ENCODE measurements at places on chromosomes 12 and 14.

- no peak for DNase-seq
- no peaks in the 10 kb centered on the region for H3K4me1 ChIP-seq
- no peak overlapping the region for H3K27ac ChIP-seq
- no peak overlapping the region for H3K4me3 ChIP-seq
- no peaks in the 10 kb centered on the region for H3K27me3 ChIP-seq
- H3K36me3 ChIP-seq: no peaks in the 10 kb centered on the region
Measured at GRCh38 chr12:75170640-75171185, 38.9 kb downstream of the KCNC2 start.

DNA sequence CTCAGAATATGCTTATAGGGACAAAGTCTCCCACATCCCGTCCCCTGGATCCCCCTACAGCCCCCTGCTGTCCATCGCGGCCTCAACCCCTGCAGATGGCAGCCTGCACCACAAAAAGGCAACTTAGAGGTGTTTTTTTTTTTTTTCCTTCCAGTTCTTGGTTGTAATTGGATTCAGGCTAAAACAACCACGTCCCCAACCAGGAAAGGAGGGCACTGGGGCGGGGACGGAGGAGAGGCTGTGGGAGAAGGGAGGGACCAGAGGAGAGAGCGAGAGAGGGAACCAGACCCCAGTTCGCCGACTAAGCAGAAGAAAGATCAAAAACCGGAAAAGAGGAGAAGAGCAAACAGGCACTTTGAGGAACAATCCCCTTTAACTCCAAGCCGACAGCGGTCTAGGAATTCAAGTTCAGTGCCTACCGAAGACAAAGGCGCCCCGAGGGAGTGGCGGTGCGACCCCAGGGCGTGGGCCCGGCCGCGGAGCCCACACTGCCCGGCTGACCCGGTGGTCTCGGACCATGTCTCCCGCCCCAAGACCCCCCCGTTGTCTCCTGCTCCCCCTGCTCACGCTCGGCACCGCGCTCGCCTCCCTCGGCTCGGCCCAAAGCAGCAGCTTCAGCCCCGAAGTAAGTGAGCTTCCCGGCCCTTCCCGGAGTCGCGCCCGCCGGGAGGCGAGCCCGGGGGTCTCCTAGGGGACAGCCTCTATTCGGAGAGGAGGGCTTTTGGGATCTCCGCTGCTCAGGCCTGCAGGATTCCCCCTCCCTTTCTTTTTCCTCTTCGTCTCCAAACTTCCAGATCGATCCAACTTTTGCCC lies at the start of gene MMP14:
Gene MMP14, plus strand, starts transcription at position 285 of the 813 bp plus-strand sequence. Its CDS starts 233 bp downstream, at position 518.
- no peak for DNase-seq
- peaks cover 5% of the 10 kb centered on the region for H3K27me3 ChIP-seq
- H3K4me1 ChIP-seq: peaks cover 27% of the 10 kb centered on the region
- peaks cover 17% of the 10 kb centered on the region for H3K36me3 ChIP-seq
- H3K27ac ChIP-seq: peak within 1 kb of the TSS; percentile 73
- peak within 1 kb of the TSS; percentile 80 for H3K4me3 ChIP-seq

DNA sequence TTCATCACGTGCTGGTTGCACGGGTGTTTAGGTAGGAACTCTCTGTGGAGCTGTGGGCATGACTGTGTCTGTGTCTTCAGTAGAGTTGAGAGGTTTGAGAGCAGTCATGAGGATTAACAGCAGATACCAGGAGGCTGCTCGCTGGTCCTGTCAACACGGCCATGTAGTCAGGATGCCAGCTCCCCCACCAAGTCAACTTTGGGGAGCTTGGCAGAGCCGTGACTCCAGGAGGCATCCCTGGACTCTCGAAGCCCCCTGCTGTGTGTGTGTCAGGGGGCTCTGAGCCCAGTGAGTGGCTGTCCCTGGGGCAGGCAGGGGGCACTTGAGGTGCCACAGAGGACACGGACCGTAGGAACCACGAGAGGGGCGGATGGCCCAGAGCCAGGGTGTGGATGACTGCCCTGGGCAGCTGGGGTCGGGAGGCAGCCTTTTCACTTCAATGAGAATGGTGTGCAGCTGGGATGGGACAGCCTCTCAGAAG lies 7.2 kb upstream of the GPR132 start:
- DNase-seq: no peak
- H3K36me3 ChIP-seq: no peaks in the 10 kb centered on the region
- peaks cover 49% of the 10 kb centered on the region for H3K4me1 ChIP-seq
- no peak overlapping the region for H3K4me3 ChIP-seq
- no peaks in the 10 kb centered on the region for H3K27me3 ChIP-seq
- H3K27ac ChIP-seq: no peak overlapping the region

- peaks cover 18% of the 10 kb centered on the region for H3K4me1 ChIP-seq
- H3K27ac ChIP-seq: no peak overlapping the region
- peaks cover 34% of the 10 kb centered on the region for H3K27me3 ChIP-seq
- no peak for DNase-seq
Measured at GRCh38 chr12:75337905-75338304, 3.4 kb downstream of the GLIPR1L1 start.

DNA sequence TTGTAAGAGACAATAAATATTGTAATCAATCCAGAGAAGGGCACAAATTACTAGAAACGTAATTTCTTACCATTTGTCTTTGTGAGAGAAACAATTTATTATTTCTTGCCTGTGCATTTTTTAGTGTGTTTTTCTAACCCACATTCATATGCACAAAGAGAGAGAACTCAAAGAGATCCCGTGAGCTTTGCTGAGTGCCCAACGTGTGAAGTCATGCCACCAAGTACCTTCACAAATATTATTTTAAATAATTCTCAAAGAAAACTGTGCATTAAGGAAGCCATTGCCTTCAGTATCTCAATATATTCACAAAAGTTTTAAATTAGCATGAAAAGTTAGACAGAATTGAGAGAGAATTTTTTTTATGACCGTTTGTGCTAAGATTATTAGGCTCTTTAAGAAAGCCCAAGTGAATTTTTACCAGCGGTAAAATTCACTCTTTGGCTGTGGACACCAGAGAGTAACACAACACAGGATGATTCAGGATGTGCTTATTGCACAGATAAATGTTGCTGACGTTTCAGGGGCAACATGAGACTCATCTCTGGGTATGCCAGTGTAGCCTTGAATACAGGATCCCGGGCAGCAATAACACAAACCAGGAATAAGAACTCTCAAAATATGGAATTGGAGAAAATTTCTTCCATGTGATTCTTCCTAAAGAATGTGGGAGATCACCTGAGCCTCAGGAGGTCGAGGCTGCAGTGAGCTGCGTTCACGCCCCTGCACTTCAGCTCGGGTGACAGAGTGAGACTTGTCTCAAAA lies 2.9 kb downstream of the ARHGDIB start:
- H3K27me3 ChIP-seq: no peaks in the 10 kb centered on the region
- DNase-seq: no peak
- peak overlapping the region; percentile 97 for H3K27ac ChIP-seq
- peaks cover 46% of the 10 kb centered on the region for H3K36me3 ChIP-seq
- peaks cover 50% of the 10 kb centered on the region for H3K4me1 ChIP-seq

DNA sequence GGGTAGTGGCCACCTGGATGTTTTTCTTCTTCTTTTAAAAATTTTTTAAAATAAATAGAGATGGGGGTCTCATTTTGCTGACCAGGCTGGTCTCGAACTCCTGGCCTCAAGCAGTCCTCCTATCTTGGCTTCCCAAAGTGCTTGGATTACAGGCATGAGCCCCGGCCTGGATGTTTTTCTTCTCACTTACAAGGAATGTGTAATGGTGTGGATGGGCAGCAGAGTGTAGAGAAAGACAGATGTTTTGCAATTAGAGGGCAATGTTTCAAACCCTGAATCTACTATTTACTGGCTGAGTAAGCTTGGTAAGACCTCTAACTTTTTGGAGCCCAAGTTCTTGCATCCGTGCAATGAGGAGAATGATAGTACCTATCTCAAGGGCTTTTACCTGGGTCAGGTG lies 48.1 kb downstream of the ADCK1 start:
- H3K36me3 ChIP-seq: peaks cover 10% of the 10 kb centered on the region
- H3K4me1 ChIP-seq: no peaks in the 10 kb centered on the region
- no peak for DNase-seq
- H3K27ac ChIP-seq: no peak overlapping the region
- H3K4me3 ChIP-seq: no peak overlapping the region

GRCh38 chr12:123131879-123132402 lies 18.9 kb downstream of the PITPNM2 start:
- peak; percentile 39 for DNase-seq
- peak overlapping the region; percentile 53 for H3K4me3 ChIP-seq
- H3K27me3 ChIP-seq: no peaks in the 10 kb centered on the region
- peaks cover 3% of the 10 kb centered on the region for H3K36me3 ChIP-seq

DNA sequence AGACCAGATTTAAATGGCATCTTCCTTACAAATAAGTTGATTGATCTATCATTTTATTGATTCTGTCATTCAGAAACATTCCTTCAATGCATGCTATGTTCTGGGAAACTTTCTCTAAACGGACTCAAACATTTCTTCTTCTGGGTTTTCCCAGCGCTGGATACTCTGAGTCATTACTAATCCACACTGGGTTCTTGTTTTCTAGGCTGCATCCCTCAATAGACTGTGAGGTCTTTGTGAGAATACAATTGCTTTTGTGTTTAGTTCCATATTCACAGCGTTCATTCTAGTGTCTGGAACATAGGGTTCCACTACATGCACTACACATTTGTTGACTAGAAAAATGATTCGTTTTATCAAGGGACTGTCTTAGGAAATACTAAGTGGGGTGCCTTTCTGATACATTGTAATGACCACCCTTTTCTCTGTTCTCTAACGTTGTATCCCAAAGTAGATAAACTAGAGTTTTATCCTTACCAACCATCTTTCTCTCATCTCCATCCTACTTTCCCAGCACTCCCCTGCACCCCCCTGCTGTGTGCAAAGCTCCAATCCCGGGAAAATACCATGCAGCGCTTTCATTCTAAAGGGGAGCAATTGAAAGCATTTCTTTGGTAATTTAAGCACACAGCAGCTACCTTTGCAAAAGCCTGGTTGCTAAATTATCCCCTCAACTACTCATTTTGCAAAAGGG lies 878.7 kb downstream of the DIO2 start:
- DNase-seq: no peak
- H3K4me3 ChIP-seq: no peak overlapping the region
- H3K27me3 ChIP-seq: peaks cover 2% of the 10 kb centered on the region
- no peaks in the 10 kb centered on the region for H3K4me1 ChIP-seq
- no peak overlapping the region for H3K27ac ChIP-seq

DNA sequence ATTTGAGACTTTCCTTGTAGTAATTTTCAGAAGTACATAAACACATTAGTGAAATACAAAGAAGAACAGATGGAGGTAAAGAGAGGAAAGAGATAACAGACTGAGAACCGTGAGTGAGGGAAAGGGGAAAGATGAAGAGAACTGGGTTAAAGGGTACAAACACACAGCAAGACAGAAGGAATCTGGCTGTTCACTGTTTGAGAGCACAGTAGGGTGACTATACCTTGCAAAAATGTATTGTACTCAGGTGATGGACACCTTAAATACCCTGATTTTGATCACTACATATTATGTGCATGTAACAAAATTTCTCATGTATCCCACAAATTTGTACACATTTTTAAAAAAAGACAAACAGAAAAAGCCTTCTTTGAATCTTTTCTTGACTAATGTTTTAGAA lies 2.7 kb upstream of the TRHDE start:
- no peaks in the 10 kb centered on the region for H3K36me3 ChIP-seq
- DNase-seq: no peak
- H3K4me1 ChIP-seq: peaks cover 3% of the 10 kb centered on the region
- H3K27me3 ChIP-seq: peaks cover 48% of the 10 kb centered on the region

DNA sequence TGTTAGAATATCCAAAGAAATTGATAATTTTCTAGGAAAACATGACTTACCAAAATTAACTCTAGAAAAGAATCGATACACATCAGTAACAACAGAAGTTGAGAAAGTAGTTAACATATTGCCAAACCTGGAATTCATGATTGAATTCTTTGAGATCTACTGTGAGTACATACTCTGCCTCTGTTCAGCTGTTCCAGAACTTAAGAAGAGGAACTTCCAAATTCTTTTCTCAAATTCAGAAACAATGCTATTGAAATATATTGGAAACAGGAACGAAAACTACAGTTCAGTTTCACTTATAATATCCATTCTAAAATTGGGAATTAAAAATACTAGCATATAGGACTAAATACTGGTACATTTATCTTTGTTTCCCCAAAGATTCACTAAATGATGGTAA lies 57.9 kb downstream of the MARK3 start:
- peaks cover 26% of the 10 kb centered on the region for H3K4me1 ChIP-seq
- H3K27ac ChIP-seq: no peak overlapping the region
- no peaks in the 10 kb centered on the region for H3K27me3 ChIP-seq
- no peak overlapping the region for H3K4me3 ChIP-seq
- DNase-seq: no peak

DNA sequence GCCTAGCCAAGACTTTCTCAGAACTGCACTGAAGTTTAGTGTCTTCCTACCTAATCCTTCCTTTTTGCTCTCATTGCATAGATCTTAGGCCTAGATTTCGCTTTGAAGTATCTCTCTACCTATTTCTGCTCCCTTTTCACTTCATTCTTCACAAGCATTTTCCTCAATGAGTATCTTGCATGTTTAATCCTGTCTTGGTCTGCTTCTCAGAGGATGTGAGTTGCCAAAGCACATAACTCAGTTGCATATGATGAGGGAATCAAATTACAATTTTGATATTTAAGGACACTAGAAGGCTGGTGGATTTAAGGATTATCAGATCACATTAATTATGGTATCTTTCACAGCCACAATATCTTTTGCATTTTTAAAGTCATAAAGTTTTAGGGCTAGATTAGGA lies 195.5 kb upstream of the DAAM1 start:
- no peaks in the 10 kb centered on the region for H3K36me3 ChIP-seq
- no peak overlapping the region for H3K27ac ChIP-seq
- DNase-seq: no peak
- no peak overlapping the region for H3K4me3 ChIP-seq
- H3K27me3 ChIP-seq: peaks cover 4% of the 10 kb centered on the region

DNA sequence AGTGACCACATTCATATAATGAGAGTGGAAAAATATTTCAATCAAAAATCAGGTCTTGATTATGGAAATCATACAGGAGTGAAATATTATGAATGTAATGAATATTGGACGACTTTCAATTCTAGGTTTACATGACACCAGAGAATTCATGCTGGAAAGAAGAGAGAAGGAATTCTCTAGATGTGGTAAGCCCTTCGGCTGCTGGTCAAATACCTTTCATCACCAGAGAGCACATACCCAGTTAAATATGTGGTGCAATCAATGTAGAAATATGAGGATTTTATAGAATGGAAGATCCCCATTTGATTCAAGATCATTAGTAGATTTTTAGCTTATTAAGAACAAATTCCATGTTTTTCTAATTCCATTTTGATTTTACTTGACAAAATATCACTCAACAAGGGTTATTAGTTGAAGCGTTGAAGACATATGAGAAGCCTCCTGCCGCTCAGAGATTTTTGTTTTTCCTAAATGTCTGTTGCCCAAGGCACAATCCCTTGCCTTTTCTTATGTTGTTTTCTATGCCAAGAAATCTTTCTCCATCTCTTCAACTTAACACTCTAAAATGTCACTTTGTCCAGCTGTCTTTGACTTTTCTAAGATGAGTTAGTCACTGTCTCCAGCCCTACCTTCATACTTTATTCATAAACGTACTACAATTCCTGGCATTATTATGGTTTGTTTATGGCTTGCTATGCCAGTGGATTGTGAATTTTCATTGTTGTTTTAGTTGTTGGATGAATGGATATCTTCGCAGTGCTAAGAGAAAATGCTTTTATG lies 72.8 kb upstream of the ZDHHC17 start:
- no peak overlapping the region for H3K4me3 ChIP-seq
- H3K27me3 ChIP-seq: no peaks in the 10 kb centered on the region

All from activated naive CD8-positive, alpha-beta T cell treated with anti-CD3 and anti-CD28 coated beads for 36 hours (primary cell).